ENCODE measurements at places on chromosomes 5 and 9.

DNA sequence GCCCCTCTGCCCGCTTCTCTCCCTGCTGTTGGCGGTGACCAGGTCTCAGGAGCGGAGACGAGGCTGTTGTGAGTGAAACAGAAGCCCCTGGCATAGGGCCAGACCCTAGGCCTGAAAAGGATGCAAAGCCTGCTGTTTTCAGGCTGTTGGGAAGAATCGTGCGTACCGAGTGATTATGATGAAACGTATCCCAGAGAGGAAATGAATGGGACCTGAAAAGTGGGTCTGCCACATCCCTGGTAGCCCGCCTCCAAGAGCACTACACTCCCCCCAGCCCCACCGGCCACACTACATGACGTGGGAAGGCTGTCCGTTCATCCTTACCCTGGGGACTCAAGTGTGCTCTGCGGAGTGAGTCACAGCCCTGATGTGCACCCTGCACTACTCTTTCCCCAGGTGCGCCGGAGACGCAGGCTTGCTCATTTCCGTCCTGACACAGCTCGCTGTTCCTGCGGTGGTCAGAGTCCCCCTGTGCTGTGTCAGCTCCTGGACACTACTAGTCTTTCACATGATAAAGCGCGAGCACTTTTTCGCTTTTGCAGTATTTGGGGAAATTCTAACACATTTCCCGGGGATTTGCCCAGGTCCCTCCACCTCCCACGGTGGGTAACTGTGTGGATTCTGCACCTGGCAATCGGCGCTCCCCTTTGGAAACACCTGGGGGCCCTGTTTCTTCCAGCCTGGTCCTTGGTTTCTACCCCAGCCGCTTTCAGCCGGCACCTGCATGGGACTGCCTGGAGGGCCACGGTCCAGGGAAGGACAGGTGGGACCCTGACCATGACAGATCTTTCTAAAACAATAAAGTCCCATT is 91.5 kb downstream of the ANKRD33B start:
- no peak for DNase-seq

DNA sequence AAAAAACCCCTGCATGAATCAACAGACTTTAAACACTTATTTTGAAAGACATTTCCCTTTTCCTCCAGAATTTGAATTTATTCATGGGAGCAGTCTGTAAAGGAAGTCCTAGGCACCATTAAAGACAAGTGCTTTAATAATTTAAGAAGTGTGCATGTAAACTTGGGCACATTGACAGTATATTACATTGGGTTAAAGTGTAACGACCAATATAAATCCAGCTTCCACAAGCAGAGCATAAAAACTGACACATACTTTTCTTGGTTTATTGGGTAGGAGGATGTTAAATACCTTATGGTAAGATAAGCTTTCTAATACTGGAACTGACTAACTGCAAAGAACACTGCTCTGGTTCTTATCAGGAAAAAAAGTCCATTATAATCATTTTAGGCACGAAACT is 1.2 kb upstream of the ENTREP1 start:
- DNase-seq: no peak

- no peak for DNase-seq
Measured at GRCh38 chr5:74402553-74402952, 238.0 kb downstream of the ENC1 start.

DNA sequence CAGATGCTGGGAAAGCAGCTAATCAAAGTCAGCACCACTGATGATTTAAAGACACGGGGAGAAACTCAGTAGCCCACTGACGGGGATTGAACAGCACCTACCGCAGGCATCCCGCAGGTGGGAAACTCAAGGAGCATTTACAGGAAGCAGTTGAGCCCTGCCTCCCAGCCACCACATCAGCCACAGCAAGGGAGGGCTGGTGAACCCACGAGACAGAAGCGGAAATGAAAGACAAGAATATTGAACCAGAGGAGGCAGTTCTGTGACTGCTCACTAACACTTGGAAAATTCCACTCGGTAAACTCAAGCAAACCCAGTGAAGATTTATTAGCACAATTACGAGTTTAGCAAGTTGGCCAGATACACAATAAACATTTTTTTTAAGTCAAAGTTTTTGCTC is 10.6 kb upstream of the FAM163B start:
- DNase-seq: peak; percentile 33

GRCh38 chr9:38339087-38339486 is 53.4 kb upstream of the ALDH1B1 start:
- DNase-seq: no peak

DNA sequence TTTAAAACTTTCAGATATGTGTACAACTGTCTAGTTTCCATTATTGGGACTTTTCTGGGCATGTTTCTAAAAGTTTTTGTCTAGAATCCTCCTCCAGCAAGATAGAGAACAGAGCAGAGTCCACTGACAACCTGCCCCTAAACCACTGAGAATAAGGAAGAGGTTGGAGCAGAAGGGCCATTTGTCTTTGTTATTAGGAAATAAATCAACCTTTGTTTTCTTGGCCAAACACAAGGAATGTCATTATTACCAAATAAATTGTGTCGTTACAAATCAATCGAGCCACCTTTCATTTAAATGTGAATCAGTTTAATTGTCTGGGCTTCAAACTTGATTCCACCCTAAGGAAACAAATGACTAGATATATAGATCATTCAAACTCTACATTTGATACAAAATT is 81.4 kb downstream of the GAS1 start:
- DNase-seq: no peak

DNA sequence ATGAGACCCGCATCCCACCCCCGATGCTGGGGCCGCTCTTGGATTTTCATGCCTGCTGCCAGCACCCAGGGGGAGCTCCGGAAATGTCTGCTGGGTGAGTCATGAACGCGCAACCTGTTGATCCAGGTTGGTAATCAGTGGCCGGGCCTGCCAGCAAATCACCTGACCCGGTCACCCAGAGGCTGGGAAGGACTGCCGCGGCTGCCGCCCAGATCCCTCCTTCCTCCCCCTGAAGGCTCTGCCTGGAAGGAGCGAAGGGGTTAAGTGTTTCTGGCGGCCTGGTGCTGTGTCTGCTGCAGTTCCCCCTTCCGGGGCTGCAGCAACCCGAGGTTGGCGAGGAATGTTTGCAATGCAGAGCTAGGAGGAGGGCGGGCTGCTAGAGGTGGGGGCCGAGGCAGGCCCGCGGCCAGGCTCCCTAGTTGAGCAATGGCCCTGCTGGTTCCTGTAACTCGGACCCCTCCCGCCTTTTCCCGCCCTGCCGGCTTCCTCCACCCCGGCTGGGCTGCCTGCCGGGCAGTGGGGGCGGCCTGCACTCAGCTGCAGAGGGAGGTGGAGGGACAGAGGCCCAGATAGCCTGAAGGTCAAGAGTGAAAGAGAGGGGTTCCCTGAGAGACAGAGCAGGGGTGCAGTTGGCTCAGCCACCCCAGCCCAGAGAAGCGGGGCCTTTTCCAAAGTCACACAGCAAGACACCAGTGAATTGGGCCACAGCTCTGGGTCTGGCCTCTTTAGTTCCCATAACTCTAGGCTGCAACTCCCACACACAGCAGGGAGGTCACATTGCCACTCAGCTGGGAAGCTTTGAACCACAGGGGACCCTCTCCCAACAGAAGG is 156.3 kb upstream of the IER5L start:
- no peak for DNase-seq

GRCh38 chr5:57845025-57845424 is 362.4 kb upstream of the ACTBL2 start:
- no peak for DNase-seq

GRCh38 chr5:31626156-31626555 is 12.8 kb upstream of the PDZD2 start:
- DNase-seq: no peak

DNA sequence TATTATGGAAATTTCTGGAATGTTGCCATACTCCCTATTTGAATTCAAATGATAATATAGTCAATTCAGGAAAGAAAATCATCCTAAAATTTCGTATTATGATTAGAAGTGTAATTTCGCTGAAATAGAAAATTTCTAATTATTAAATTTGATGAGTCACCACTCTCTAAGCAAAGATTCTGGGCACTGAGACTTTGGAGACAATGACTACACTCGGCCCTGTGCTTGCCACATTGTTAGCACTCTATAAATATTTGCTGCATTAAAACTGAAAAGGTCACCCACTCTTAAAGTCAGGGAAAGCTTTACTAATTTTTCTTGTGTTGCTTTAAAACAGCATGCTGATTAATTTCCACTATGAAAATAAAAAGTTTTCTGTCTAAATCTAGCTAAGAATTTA is 240.3 kb downstream of the TLE4 start:
- DNase-seq: no peak

DNA sequence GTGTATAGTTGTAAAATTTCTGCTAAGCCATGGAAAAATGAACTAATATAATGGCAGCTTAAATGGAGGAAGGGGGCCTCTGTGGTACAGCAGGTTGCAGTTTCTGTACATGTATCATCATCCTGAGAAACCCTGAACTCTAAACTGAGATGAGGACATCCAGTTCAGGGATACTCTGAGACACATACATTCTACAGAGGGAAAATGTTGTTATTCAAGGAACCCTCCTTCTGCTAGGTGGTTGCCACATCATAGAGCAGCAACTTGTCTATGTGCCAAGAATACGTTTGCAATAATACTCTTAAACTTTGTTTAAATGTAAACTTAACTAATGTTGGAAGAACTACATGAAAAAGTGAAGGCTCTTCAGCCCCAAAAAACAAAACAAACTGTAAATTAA is 1310.8 kb upstream of the WWC1 start:
- no peak for DNase-seq

- peak; percentile 5 for DNase-seq
Measured at GRCh38 chr9:128494108-128494745, 10.3 kb upstream of the GLE1 start.

DNA sequence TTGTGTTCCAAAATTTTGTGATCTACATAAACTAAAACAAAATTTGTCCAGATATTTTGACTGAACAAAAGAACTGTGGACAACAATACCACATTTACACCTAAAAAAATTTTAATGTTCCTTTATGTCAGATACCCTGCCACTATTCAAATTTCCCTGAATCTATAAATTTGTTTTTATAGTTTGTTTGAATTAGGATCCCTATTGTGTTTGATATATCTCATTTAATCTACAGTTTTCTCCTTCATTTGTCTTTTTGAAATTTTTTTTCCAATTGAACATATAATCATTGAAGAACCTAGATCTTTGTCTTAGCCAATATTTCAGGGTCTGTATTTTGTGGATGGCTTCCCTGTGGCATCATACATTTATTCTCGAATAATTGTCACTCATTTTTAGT is 5.7 kb downstream of the AGGF1 start:
- DNase-seq: no peak

- no peak for DNase-seq
Measured at GRCh38 chr9:84699984-84700383, 30.5 kb downstream of the NTRK2 start.

DNA sequence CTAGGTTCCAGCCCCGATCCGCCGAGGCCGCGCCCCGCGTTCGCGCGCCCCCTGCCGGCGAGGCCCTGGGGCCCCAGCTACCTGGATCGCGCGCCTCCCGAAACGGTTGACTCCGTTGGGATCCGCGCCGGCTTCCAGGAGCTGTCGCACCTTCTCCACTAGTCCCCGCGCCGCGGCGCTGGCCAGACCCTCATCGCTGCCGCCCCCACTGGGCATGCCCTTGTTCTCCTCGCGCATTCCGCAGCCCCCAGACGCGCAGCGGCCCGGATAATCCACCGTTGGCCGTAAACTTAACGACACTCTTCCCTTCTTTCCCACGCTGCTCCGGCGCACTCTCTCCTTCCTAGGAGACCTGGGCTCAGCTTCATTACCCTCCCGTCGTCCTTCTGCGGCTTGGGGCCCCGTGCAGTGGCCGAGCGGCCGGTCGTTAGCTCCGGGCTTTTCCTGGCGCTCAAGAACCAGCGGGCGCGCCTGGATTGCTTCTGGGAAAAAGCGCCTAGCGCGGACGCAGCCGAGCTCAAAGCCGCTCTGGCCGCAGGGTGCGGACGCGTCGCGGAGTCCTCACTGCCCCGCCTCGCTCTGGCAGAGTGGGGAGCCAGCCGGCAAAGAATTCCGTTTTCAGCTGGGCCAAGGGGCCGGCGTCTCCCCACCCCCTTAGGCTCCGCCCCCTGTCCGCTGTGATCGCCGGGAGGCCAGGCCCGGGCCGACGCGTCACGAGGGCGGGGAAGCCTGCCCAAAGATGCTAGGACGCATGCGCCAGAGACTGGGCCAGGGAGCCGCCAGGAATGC is at the start of gene CDKN2B:
CDKN2B (minus strand) TSS at position 589 of the 789 bp plus-strand sequence; CDS start at position 237, 352 bp downstream.
- DNase-seq: peak; percentile 64
